ENCODE measurements at places on chromosomes 2 and 18. TPM values are rescaled to one million over a fixed set of nuclear protein-coding genes. Genes with fewer than 3 reads are reported as not detected.

Gene TLX2
- not detected for polyA plus RNA-seq

Gene CCBE1
- polyA plus RNA-seq: 1.00 TPM

Gene DCDC2C
- polyA plus RNA-seq: not detected

Gene MCEE
- 27.3 TPM for polyA plus RNA-seq

Gene ABCG8
- polyA plus RNA-seq: not detected

Gene SERPINB3
- not detected for polyA plus RNA-seq

Gene SOWAHC
- polyA plus RNA-seq: 0.91 TPM

Gene IL36G
- polyA plus RNA-seq: not detected

Gene SCYGR4
- not detected for polyA plus RNA-seq

Gene PID1
- 2.1 TPM for polyA plus RNA-seq

Gene ROCK1
- polyA plus RNA-seq: 14.1 TPM

Gene CMPK2
- polyA plus RNA-seq: 3.5 TPM

Gene B4GALT6
- polyA plus RNA-seq: 1.7 TPM

Gene HAAO
- polyA plus RNA-seq: 2.4 TPM

Gene XIRP2
- polyA plus RNA-seq: 251 TPM

Gene MAP2
- polyA plus RNA-seq: 11.3 TPM

Gene KLHL30
- polyA plus RNA-seq: 5.1 TPM

Gene CTDP1
- polyA plus RNA-seq: 7.0 TPM

Gene GRHL1
- polyA plus RNA-seq: 0.57 TPM

Gene DYNAP
- not detected for polyA plus RNA-seq

Gene ASAP2
- polyA plus RNA-seq: 8.0 TPM

Gene GAD1
- polyA plus RNA-seq: 0.04 TPM

Gene EHBP1
- 5.2 TPM for polyA plus RNA-seq

Gene SIX2
- 0.99 TPM for polyA plus RNA-seq

Gene SLC30A3
- polyA plus RNA-seq: 5.6 TPM

Gene TSPYL6
- polyA plus RNA-seq: 0.03 TPM

Gene FBLN7
- polyA plus RNA-seq: 0.44 TPM

Gene NT5DC4
- not detected for polyA plus RNA-seq

Gene TMEM200C
- polyA plus RNA-seq: 0.15 TPM

Gene PLA2R1
- 0.36 TPM for polyA plus RNA-seq

Gene SNRNP27
- polyA plus RNA-seq: 97.8 TPM

Gene IL1F10
- polyA plus RNA-seq: not detected

Gene NYAP2
- polyA plus RNA-seq: not detected

Gene SPR
- polyA plus RNA-seq: 24.3 TPM

Gene FRZB
- polyA plus RNA-seq: 1.1 TPM

Gene NDUFS1
- polyA plus RNA-seq: 97.0 TPM

Gene CHRNG
- polyA plus RNA-seq: not detected

Gene LYPD6B
- not detected for polyA plus RNA-seq

Gene IL37
- not detected for polyA plus RNA-seq

Gene CRYGD
- not detected for polyA plus RNA-seq

Gene CCDC141
- polyA plus RNA-seq: 19.1 TPM

Gene PASK
- 0.84 TPM for polyA plus RNA-seq

Gene HRH4
- polyA plus RNA-seq: not detected

Gene RGPD5
- 9.4 TPM for polyA plus RNA-seq

All from heart left ventricle (tissue), 16 donors.